ENCODE measurements at places on chromosomes 1 and 21.

- DNase-seq: no peak
These were observed 1.6 kb downstream of the ADAMTS5 start for GRCh38 chr21:26965040-26965906.

- DNase-seq: no peak
These were observed 206.1 kb downstream of the BACH1 start for GRCh38 chr21:29504751-29505321.

- no peak for DNase-seq
These were observed 28.4 kb upstream of the NRIP1 start for GRCh38 chr21:15093216-15093615.

DNA sequence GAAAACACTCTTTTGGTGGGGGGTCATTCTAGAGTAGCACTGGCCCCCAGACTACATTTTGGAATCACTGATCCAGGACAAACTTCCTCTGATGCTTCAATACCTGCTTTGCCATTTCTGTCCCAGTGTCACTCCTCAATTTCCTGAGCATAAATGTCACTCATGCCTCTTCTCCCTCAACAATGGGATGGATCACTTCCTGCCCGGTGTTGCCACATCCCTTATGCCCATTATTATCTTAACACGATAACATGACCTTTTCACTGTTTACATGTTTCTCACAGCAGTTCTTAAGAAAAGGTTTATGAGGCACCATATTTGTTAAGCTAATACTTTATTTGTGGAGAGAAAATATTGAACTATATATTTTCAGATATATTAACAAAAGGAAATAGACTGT is 3.9 kb upstream of the ITLN1 start:
- no peak for DNase-seq

DNA sequence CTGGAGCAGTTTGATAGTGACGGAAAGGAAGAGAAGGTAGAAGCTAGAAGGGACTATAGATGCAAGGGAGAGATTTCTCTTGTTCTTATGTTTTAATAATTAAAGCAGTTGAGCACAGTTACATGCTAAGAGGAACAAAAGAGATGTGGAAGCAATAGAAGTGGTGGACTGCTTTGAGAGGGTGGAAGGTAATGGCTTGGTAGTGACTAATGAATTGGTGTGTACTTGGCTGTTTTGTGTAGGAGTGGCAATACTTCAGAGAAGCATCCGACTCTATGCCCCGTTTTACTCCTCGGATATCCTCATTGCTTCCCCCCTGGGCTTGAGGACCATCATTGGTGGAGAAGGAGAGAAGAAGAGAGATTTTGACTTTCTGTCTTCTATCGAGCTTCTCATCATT is 12.8 kb downstream of the UTP25 start:
- DNase-seq: no peak

GRCh38 chr1:226787071-226787470 is 48.0 kb upstream of the ITPKB start:
- no peak for DNase-seq

GRCh38 chr21:36692835-36693488 is 6.0 kb upstream of the SIM2 start:
- no peak for DNase-seq

DNA sequence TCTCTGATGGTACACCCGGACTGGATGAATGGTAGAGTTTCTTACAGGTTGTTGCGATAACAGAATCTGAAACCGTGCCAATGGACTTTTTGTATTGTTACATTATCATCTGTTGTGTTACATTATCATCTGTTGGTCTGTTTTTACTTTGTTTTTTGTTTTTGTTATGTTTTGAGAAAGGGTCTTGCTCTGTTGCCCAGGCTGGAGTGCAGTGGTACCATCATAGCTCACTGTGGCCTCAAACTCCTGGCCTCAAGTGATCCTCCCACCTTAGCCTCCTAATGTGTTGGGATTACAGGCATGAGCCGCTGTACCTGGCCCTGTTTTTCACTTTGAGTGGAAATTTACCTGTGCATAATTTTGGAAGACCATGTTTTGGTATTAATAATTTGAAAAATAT is 10.2 kb upstream of the PEX10 start:
- no peak for DNase-seq

- no peak for DNase-seq
These were observed 95.9 kb downstream of the RASAL2 start for GRCh38 chr1:178189814-178190213.

GRCh38 chr1:6508154-6508815 is 16.8 kb upstream of the PLEKHG5 start:
- DNase-seq: no peak

- no peak for DNase-seq
These were observed 317.2 kb upstream of the NFIA start for GRCh38 chr1:60765204-60765603.

GRCh38 chr1:204443260-204443619 is 31.6 kb upstream of the PPP1R15B start:
- no peak for DNase-seq

DNA sequence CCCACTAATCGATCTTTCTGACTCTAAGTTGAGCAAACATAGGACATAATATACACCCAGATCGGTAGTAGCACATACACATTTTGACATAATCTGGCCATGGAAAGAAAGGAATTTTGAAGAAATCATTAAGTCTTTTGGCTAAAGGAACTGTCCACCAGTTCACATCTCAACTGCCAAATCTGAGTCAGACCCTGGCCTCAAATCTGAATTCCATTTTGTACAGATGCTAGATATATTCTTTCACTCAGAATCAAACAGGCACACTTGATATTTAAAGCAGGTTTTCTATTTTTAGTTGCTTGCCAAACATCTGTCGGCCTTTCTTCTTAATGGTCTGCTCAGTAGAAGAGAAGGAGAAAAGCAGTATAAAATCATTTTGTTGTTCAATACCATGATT is 281.8 kb downstream of the BARHL2 start:
- DNase-seq: no peak

GRCh38 chr21:31710586-31710985 is 21.3 kb downstream of the SCAF4 start:
- no peak for DNase-seq

DNA sequence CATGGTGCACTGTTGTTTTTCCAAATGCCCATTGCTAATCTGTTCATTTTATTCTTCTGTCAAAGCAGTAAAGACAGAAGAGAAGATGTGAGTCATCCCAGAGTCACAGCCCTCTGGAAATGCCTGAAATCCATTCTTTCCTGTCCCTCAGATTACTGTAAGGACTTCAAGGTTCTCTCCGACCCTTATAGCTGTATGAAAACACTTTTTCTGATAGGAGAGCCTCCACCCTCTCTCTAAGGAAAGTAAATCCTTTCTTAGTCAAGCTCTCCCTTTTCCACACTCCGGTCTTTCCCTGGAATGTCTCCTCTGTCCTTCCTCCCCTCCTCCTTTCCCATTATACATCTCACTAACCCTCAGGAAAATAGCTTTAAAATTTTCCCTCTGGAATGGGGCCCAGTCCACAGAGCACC is 3.5 kb upstream of the PRDX6 start:
- DNase-seq: no peak

DNA sequence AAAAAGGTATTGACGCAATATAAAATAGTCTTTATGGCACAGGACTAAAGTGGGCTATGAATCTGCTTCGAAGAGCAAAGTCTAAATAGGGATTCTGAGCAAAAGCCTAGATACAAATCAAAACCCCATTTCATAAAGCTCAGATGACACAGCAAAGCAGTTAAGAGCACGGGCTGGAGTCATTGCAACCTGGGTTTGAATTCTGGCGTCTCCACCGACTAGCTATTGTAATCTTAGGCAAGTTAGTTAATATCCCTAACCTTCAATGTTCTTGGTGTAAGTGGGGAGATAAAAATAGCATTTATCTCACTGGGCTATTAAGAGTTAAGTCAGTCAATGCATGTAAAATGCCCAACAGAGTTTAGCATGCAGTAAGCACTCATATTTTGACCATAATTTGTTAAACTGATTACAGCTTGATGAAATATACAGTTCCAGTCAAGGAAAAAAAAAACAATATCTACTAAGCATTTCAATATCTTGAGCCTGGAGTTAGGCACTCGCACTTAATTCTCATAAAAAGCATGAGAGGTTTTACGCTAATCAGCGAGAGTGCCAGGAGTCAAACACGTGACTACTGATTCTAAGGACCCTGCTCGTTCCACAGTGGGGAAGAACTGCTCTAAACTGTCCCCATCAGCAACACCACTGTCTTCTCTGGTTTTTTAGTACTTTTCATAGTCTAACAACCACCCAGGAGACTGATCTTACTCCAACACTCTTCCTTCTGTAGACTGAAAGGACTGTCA is 75.5 kb downstream of the JAK1 start:
- DNase-seq: no peak

GRCh38 chr1:82818586-82818985 is 1017.9 kb downstream of the ADGRL2 start:
- no peak for DNase-seq

- DNase-seq: no peak
These were observed 93.5 kb downstream of the TM2D1 start for GRCh38 chr1:61631436-61631835.

- no peak for DNase-seq
These were observed 227.3 kb downstream of the BRINP3 start for GRCh38 chr1:190250368-190250767.

DNA sequence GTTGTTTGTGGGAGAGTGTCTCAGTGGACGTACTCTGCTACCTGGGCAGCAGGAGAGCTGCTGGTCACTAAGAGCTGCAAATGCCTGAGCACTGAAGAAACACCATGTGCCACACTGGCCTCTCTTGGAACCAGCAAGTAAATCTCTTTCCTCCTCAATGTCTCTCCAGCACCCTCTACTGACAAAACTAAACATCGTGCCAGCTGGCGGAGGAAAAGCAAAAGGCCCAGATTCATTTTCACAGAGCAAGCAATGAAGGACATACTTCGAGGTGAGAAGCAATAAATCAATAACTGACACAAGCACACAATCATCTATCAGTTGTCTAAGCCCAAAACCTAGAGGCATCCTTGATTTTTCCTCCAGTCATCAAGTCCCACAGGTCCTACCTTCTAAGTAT is 78.1 kb downstream of the RERE start:
- DNase-seq: no peak

- DNase-seq: no peak
These were observed 15.6 kb downstream of the TPM3 start for GRCh38 chr1:154176337-154176736.

DNA sequence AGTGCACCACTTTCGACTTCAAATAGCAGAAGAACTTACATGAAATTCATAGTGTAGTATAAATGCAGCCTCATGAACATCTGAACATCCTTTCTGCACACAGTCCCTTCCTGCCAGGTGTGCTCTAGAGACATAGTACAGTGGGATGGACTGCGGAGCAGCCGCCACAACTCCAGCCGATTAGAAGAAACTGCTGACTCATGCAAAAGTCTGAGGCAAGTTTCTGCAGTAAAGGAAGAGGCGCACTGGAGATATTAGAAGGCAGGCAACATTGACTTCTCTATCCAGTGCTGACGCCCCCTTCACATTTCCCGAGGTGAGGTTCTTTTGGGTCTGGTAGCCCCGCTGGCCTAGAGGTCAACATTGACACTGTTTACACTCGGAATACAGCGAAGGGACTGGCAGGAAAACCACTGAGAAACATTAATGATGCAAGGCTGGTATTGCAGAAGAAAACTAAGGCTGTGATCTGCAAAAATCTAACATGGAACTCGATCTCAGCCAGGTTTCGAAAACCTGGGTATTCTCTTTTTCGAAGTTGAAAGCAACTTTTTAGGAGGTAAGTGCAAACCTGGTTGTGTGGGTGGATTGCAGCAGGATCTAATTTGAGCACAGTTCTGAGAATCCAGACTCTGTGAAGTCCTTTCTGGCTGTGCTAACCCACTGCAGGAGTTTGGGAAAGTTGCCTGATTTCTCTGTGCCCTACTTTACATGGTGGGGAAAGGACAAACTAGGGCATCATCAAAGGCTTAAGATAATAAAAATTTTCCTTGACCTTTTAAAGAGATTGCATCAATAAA is 90.7 kb downstream of the CDC7 start:
- DNase-seq: no peak

- DNase-seq: no peak
These were observed 87.8 kb upstream of the MAP1LC3C start for GRCh38 chr1:242086706-242087105.

- DNase-seq: no peak
These were observed 370.5 kb upstream of the PBX1 start for GRCh38 chr1:164188497-164188896.

DNA sequence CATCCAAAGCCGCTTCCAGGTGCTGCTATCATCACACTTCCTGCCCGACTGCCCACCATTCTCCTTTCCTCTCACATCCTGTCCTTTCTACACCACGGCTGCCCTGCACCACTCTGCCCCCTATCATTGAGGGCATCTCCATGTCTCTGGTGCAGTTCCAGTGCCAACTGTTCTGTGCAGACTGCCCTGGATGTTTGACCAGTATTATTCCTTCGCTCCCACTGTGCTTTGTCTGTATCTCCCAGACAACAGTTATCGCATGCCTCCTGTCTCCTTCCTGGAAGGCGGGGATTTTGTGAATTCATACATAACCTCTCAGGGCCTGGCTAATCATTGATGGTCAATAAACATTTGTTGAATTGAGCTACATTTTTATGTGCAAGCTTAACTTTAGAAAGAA is 63.6 kb upstream of the GNG12 start:
- DNase-seq: no peak

DNA sequence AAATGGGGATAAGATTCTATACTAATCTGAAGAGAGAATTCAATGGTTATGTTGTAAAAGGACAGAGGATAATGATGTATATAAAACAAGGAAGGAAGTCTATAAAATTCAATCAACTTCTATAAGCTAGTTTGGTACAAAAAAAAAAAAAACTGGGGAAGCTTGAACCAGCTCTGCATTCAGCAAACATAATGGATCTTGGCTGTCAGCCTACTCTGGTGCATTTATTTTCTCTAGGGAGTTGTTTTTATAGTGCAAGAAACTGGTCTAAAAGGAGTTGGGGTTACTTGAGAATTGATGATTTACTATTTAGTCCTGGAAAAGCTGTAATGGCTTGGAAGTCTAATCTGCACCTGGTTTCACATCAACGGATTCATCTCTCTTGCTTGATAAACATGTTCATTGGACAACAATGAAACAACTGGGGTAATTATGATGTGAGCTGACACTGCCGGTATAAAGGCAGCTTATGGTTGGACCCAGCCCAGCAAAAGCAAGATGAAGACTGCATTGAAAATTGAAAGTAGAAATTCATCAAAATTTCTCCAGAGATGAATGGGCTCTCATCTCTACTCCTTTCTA is 199.4 kb upstream of the NRIP1 start:
- DNase-seq: no peak

- no peak for DNase-seq
These were observed 74.2 kb downstream of the SIK1 start for GRCh38 chr21:43352568-43353281.
